ENCODE measurements at places on chromosomes 2 and 18.

- no peak for DNase-seq
Observed at GRCh38 chr18:10739152-10739551, 213.3 kb downstream of the NAPG start.

- DNase-seq = no peak
Observed at GRCh38 chr18:61388010-61388409, 54.8 kb downstream of the CDH20 start.

DNA sequence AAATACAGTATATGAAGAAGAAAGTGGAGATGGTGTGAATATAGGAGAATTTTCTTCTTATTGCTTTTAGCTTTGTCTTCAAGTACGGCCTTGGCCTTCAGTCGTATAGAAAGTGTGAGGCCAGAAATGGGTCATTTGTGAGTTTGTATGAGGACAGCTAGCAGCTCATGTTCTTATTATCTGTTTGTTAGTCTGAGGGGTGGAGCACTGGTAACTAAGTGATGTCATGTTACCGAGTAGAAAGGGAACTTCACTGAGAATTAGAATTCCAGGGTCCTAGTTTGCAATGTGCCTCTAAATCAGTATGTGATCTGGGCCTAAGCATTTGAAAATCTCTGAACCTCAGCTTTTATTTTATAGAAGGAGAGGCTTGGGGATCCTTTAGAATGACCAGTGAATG lies 588.6 kb downstream of the NRXN1 start:
- DNase-seq = no peak

DNA sequence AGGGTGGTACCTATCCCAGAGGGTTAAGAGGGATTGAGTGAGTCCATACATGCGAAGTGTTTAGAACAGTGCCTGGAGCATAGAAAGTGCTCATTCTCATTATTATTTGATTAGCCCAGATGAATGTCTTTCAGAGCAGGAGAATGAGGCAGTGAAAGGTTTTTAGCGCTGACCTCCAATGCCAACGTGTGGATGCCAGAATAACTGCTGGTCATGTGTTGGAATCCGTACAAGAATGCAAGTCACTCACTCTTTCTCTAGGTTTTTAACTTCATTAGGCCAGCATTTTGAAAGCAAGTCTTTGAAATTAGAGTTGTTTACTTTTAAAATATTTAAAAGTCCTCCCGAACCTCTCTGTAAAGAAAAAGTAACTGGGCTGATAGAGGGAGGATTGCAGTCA lies 374.2 kb downstream of the EN1 start:
- DNase-seq = no peak

DNA sequence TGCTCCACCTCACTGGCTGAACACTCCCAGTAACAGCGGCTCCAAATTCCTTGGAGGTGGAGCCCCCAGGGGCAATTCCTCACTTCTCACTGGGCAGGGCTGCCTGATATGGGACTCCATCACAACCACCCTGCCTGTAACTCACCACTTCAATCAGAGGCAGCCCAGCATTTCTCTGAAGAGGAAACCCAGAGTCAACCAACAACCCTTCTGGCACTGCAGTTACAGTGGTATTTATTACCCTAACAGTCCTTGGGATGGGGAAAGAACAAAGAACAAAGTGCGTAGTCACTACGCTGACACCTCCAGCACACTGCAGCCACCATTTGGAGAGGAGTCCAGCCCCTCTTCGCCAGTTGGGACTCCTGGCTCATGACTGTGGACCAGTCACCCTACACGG lies 85.7 kb upstream of the GALNT13 start:
- DNase-seq = no peak

GRCh38 chr18:66792466-66792865 lies 188.6 kb upstream of the CDH19 start:
- DNase-seq = no peak

DNA sequence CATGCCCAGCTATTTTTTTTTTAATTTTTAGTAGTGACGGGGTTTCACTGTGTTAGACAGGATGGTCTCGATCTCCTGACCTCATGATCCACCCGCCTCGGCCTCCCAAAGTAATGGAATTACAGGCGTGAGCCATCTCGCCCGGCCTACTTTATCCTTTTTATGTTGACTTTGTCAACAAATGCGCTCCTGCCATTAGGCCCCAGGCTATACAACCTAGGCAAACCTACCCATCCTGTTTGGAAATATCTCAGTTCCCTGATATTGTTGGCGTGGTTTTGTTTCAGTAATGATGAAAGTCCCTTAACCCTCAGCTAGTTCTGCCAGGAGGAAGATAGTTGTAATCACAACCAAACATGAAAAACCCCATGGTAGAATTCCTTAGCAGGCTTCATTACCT lies 249.4 kb upstream of the SOX11 start:
- DNase-seq = no peak

DNA sequence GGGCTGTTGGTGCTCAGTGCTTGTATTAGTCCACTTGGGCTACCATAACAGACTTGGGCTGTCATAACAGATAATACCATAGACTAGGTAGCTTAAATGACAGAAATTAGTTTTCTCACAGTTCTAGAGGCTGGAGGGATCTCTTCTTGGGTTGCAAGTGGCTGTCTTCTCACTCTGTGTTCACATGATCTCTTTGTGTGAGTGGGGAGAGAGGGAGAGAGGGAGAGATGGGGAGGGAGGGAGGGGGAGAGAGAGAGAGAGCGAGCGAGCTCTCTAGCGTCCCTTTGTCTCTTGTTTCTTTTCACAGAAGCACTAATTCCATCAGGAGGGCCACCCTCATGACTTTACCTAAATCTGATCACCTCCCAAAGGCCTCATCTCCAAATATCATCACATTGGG lies 4.5 kb upstream of the XRCC5 start:
- no peak for DNase-seq

DNA sequence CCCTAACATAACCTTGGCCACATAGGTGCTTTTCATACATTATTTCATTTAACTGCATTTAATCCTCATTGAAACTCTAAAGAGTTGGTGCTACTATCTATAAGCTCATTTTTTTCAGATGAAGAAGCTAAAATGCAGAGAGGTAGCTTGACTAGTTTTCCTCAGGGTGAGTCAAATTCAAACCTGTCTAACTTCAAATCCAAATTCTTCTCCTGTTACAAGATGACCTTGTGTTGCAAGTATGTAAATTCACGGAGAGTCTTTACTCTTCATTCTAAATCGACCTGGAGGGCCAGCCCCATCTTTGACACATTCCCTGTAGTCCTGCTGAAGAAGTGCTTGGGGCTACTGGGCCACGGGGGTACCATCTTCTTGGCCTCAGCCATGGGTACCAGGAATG lies 8.2 kb upstream of the SETBP1 start:
- no peak for DNase-seq

- no peak for DNase-seq
Observed at GRCh38 chr2:154437104-154437503, 261.4 kb upstream of the KCNJ3 start.

GRCh38 chr2:19667536-19667949 lies 234.2 kb downstream of the TTC32 start:
- DNase-seq = no peak

DNA sequence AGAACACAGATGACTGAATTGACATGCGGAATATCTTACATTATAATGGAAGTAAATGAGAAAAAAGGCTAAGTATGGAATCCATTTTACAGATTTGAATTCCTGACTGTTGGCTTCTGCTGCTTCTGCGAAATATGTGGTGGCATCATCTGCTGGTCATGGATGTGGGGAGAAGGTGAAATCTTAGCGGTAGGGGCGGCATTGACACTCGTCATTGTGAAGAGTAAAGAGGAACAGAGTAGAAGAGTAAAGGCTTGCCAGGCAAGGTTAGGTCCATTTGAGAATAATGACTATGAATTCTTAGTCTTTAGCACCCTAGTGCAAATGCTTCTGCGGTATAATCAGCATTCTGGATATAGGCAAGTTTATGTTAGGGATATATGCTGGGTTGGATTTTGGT lies 32.4 kb downstream of the ACTR3 start:
- DNase-seq = no peak

- no peak for DNase-seq
Observed at GRCh38 chr18:58674863-58675472, 3.7 kb downstream of the MALT1 start.

GRCh38 chr18:72866901-72867745 lies 664 bp downstream of the NETO1 start:
- no peak for DNase-seq

DNA sequence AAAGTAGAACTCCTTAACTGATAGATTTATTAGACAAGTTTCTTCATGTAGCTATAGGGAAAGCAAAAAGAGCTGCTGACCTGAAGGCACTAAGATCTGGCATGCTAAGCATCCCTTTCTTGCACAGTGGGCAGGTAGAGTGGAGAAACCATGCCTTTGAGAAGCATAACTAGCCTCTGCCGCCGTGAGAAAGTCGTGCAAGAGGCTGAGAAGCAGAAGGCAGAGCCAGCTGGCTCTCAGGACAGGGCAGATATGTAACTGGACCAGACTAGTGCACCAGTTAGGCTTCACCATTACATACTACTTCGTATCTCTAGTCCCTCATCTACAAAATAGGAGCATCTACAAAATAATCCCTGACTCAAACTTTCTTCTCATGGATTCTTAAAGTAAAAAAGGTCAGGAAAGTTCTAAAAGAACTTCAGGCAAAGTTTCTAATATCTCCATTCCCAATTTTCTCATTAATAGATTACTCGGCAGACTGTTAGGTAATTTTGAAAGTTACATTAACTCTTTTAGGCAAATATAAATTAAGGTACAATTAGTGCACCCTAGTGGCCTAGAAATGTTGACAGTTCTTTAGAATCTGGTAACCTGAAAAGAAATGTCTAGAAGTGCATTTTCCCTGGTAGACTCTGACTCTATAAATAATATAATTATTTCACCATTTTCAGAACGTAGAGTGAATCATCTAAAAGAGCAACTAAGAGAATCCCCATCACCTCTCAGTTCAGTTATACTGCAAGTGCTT lies 10.3 kb downstream of the ERBB4 start:
- DNase-seq = no peak

- no peak for DNase-seq
Observed at GRCh38 chr2:183035298-183035953, 2.8 kb downstream of the NCKAP1 start.

GRCh38 chr2:229969921-229970320 lies 47.6 kb downstream of the FBXO36 start:
- DNase-seq = no peak

DNA sequence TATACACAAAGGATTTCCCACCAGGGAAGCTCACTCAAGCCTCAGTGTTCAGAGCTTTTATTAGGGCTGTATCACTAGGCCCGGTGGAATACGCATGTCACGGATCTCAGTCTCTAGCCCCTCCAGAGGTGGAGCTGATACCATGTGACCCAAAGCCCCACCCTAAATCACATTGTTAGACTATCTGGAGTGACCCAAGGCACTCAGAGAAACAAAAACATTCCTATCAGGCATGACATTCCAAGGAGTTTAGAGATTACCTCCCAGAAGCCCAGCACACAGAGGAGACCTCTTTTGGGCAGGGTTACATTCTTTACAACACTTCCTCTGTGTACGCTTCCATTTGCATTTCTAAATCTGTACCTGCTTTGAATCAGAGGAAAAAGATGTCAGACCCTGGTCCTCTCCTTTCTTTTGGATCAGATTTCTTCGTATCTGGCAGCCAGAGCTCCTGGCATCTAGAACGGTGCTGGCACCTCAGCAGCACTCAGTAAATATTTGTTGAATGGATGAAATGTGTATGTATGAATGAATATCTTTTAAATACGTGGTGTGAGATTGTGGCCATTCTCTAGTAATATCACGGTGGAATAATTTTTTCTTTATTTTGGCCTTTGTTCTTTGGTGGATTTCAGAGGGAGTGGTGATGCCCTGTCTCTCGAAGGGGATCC lies 37.7 kb upstream of the SMAD2 start:
- no peak for DNase-seq

DNA sequence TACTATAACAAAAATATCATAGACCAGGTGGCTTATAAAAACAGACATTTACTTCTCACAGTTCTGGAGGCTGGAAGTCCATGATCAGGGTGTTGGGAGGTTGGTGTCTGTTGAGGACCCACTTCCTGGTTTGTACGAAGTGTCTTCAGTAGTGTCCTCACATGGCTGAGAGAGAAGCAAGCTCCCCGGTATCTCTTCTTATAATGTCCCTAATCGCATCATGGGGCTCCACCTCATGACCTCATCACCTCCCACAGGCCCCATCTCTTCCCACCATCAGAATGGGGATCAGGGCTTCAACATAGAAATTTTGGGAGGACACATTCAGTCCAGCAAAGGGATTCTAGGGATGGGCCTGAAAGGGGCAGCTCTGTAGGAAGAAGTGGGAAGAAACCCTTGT lies 4.8 kb upstream of the NIFK start:
- no peak for DNase-seq

DNA sequence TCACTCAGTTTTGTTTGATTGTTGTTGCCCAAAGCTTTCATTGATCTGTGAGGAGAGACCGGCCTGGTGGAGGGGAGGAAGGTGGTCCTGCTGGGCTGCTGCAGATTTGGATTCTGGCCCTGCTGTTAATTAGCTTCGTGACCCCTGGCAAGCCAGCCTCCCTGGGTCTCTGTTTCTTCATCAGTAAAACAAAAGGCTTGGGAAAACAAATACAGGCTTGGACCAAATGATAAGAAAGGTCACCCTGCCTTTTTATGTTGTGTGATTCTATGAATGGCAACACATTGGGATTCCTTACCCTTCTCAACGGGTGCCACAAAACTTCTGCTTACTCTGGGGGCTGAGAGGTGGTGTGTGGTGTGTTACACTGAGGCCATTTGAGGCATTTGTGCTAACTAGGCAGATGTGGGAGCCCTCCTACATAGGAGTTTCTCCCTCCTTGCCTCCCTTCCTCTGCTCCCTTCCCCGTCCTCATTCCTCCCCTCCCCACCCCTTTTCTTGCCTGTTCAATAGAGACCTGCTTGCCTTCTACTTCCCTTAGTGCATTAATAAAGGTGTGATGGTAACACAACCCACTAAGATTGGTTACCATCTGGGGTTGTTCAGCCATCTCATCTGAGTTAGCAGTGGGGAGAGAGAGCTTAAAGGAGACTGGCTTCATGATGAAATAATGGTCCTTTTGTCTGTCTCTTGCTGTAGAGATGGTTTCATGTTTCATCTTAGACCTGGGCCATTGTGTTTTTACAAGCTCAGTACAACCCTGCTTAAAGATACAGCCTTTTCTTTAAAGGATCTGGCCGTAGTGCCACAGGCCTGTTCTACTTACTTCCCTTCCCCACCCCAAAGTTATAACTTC lies 96.2 kb downstream of the TANC1 start:
- DNase-seq = no peak

DNA sequence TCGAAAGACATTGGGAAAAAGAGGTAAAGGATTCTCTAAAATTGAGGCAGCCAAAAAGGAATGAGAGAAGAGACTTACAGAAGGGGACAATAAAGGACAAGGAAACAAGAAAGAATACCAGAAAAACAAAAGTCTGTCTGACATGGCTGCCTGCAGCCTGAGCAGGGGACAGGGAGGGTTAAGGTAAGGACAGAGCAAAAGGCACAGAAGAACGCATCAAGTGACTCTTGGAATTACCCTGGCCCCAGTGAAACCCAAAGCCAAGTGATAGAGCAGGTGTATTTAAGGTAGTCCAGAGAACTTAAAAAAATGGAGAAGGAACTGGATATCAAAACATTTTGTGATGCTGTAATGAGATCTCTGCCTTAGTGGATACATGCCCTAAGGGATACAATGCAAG lies 47.1 kb upstream of the XIRP2 start:
- no peak for DNase-seq

Data from activated CD8-positive, alpha-beta memory T cell treated with anti-CD3 and anti-CD28 coated beads for 4 hours (primary cell).